ENCODE measurements at places on chromosomes 5 and 9.

DNA sequence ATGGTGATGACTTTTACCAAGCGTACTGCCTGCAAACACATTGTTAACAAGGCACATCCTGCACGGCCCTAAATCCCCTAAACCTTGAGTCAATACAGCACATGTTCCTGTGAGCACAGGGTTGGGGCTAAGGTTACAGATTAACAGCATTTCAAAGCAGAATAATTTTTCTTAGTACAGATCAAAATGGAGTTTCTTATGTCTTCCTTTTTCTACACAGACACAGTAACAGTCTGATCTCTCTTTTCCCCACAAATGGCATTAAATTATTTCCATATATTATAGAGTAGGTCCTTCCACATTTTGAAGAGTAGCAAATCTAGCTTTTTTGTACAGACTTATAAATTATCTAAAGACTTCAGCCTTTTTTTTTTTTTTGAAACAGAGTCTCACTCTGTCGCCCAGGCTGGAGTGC, 1.6 kb upstream of the TMEM141 start:
- DNase-seq: no peak

GRCh38 chr5:73858776-73859175, 232.8 kb downstream of the ARHGEF28 start:
- no peak for DNase-seq

DNA sequence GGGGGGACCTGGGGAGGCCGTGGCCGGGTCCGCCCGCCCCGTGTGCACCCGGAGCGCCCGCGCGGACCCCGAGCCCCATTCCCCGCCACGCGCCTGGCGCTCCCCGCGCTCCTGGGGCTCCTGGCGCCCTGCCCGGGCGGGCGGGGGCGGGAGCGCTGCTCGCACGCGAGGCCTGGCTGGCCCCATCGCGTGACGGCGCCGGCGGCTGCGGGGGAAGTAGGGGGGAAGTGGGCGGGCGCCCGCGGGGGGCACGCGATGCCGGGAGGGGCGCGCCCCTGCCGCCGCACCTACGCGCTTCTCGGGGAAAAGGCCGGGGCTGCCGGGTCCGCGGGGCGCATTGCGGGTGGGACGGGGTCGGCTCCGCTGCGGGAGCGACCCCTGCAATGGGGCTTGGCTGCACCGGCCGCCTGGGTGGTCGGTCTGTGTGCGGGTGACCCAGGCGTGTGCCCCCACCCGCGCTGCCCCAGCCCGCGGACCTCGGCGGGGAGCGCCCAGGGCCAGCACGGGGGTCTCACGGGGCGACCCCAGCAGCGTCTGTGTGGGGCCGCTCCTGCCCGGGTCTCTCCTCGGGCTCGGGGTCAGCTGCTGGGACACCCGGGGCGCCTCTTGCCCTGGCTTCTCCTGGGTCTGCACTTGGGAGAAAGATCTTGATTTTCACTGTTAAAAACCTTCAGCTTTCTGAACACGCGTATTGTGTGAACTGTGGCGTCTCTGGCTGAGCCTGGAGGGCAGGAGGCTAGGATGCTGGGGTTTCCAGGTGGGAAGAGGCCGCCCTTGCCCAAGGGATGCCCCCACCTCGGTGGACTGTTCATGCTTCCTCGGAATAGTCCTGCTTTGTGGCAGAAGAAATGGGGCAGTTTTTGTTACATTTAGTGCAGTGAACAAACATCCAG, 52.4 kb downstream of the AHRR start:
- DNase-seq: peak; percentile 19

- no peak for DNase-seq
These were observed 42.2 kb upstream of the ICE1 start for GRCh38 chr5:5380298-5380697.

GRCh38 chr5:81525690-81526089, 131.8 kb upstream of the ACOT12 start:
- no peak for DNase-seq

DNA sequence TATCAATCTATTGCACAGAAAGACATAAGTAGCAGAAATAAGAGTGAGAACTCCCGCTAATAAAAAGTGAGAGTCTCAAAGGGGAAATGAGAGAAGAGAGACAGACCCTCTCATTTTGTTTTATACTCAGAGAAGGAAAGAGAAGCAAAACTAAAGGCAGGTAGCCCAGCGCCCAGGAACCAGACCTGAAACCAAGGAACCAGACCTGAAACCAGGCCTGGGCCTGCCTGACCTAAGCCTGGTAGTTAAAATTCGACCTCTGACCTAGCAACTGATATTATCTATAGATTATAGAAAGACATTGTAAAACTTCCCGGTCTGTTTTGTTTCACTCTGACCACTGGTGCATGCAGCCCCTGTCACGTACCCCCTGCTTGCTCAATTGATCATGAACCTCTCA, 134.5 kb upstream of the SEMA6A start:
- DNase-seq: no peak

- DNase-seq: no peak
These were observed 163.3 kb upstream of the ZNF608 start for GRCh38 chr5:124909734-124910133.

- DNase-seq: no peak
These were observed 40.0 kb downstream of the MTMR12 start for GRCh38 chr5:32272746-32273145.

GRCh38 chr9:97627624-97628023, 5.5 kb downstream of the TSTD2 start:
- DNase-seq: no peak

- DNase-seq: no peak
These were observed 10.3 kb downstream of the ITGA2 start for GRCh38 chr5:52999344-52999949.

DNA sequence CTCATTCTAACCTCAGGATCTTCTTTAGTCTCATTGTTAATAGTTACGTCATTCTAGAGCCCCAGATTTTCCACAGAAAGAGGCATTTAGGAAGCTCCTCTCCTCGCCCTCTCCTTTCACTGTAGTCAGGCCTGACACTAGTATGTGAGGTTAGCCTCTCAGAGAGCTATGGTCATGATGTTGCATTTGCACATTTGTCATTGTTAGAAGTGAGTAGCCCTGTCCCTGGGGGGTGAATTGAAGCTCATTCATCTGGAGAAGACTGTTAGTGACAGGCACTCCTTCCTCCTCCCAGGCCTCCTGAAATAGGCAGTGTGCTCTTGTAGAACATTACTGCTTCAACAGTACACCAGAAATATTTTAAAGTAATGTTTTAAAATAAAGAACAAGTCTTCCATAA, 26.6 kb upstream of the LRRTM2 start:
- DNase-seq: no peak

DNA sequence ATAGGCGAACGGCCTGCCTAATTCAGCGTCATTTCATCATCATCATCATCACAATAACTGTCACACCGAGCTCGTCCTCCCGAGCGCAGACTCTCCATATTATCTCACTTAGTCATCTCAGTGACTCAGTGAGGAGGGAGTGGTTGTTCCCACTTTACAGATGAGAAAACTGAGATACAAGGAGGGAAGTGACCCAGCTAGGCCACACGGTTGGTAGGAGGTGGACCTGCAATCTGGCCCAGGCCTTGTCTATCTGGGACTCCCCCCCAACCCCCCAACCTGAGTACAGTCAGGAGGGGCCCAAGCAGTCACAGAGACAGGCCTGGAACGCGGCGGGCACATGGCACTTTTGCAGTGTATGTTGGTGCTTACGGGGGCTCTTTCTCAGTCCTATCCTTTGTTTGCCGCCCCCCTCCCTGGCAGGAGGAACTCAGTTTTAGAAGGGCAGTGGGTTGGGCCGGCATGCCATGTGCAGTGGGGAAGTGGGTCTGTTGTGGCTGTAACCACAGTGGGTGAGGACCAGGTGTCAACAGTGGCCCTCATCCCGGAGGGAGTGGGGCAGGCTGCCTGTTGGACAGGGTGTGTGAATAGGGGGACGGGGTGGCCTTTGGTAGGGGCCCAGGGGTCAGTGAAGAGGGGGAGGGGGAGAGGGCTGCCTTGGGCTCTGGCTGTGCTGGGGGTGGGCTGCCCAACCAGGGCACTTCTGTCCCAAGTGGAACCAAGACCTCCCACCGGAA, 1.7 kb upstream of the RXRA start:
- DNase-seq: peak; percentile 52

DNA sequence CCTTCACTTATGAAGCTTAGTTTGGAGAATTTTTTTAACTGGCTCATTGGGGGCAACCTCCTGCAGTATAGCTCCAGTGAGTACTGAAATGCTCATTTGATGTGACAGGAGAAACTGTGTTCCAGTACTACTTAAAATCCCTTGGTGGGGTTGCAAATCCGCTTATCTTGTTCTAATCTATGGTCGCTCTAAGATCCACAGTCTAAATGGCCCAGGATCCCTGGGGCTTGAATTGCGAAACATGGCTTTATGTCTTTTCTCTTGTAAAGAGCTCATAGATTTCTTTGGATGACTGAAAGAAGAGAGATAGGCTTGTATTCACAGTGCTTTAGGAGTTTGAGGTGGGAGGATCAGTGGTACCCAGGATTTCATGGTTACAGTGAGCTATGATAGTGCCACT, 52.7 kb downstream of the ADAMTSL1 start:
- no peak for DNase-seq

- no peak for DNase-seq
These were observed 72.6 kb downstream of the ZNF354C start for GRCh38 chr5:179132586-179133355.

GRCh38 chr5:173895401-173896165, 7.4 kb downstream of the CPEB4 start:
- no peak for DNase-seq

- no peak for DNase-seq
These were observed 82.7 kb downstream of the DROSHA start for GRCh38 chr5:31449174-31449573.

DNA sequence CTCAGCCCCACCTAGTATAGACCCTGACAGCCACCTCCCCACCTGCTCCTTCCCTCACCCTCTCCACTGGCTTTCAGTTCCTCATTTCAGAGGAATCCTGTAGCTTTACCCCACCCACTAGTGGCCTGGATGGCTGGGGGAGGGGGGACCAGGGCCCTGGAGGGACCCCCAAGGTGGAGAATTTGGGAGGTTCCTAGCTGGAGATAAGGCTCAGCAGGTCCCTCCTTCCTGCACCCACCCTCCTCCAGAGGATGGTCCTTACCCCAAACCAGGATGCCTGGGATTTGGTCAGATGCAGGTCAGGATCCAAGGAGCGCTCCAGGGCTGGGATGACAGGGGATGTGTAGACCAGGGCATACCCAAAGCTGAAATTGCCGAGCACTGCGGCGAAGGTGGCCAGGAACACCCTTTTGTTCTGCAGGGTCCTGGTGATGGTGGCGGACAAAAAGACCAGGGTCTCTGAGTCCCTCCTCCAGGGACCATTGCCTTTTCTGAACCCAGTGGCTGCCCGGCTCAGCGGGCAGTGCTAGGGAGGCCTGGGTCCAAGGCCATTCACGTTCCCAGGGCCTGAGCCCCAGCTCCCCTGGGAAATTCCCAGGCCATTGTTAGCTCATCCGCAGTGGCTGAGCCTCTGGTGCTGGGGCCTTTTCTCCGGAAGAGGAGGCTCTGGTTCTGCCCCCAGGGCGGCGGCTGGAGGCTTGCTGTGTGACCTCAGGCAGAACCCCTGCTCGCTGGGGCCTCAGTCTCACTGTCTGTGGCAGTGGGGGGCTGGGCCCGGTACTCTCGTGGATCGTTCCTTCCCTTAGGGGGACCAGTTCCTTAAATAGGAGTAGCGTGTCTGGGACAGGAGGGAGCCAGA, 678 bp downstream of the SLC2A6 start:
- no peak for DNase-seq

GRCh38 chr5:14577079-14577725, 4.4 kb upstream of the OTULINL start:
- no peak for DNase-seq

- no peak for DNase-seq
These were observed 281.1 kb downstream of the MRPS30 start for GRCh38 chr5:45089870-45090269.

- no peak for DNase-seq
These were observed 1993.4 kb downstream of the EFNA5 start for GRCh38 chr5:105677291-105677690.

GRCh38 chr9:24602693-24603352, 57.1 kb upstream of the IZUMO3 start:
- DNase-seq: no peak

- DNase-seq: no peak
These were observed 84.3 kb upstream of the ACTBL2 start for GRCh38 chr5:57566914-57567313.

GRCh38 chr5:1723957-1724821, 75.4 kb downstream of the MRPL36 start:
- DNase-seq: no peak

DNA sequence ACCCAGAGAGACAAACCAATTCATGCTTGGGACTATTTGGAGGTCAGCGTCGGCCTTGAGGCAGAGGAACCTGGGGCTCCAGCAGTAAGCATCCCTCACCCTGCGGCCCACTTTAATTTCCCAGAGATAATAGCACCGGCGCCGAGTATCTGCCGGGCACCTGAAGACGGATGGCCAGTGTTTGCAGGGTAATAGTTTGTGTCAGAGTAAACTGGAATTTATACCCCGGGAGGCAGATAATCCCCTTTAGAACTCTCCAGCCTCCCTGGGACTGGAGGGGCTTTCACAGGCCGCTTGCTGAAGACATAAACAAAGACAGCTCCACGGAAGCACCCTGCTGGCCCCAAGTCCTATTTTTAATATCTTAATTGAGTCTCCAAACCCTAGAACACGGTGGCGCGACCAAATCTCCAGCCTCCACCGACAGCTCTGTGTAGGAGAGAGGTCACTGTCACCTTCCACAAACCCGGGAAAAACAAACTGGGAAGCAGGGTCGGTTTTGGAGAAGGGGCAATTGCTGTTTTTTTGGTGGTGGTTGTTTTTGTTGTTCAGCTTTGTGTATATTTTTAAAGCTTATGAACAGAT, 17.4 kb upstream of the FCN1 start:
- DNase-seq: no peak

DNA sequence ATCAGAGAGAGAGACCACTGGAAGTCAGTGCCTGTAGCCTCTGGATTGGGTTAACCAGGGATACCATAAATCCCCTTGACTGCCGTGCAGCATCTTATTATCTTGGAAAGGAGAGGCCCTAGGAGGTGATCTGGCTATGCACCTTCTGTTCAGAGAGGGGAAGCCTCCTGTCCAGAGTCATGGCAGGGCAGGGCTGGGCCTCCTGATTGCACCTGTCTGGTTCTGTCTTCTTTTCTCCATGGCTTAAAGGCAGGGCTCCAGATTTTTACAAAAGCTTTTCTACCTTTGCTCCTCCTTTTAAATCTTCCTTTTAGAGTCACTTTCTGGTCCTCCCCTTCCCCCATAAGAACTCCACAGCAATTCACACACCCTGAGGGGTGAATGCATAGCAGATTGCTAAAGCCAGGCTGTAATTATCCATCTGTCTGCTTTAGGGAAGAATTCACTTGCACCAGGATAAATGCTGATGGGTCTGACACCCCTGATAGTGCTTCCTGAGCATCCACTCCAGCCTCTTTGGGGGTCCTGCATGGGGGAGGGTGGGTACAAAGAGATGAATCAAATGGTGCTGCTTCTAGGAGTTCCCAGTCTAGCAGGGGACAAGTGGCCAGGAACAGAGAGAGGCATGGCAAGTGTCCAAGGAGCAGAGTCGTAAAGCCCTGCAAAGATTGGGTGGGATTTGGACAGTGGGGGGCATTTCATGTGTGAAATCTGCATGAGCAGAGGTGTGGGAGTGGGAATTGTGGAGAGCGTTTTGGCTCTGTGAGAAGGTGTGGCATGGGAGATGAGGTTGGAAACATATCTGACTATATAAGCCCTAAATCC, 141.3 kb upstream of the ALDH1B1 start:
- DNase-seq: no peak
